ENCODE measurements at places on chromosomes 5 and 9. TPM values are rescaled to one million over a fixed set of nuclear protein-coding genes. Genes with fewer than 3 reads are reported as not detected.

GRCh38 chr9:36118201-36118600 is 18.3 kb upstream of the GLIPR2 start:
- peaks cover 22% of the 10 kb centered on the region for H3K36me3 ChIP-seq
- no peaks in the 10 kb centered on the region for H3K4me1 ChIP-seq
- H3K27me3 ChIP-seq, result no peaks in the 10 kb centered on the region
- no peak overlapping the region for H3K27ac ChIP-seq
- no peak for DNase-seq
- H3K4me3 ChIP-seq, result no peak overlapping the region

- peak overlapping the region; percentile 95 for H3K4me3 ChIP-seq
- H3K36me3 ChIP-seq, result no peaks in the 10 kb centered on the region
- peak overlapping the region; percentile 98 for H3K27ac ChIP-seq
- DNase-seq, result no peak
- H3K4me1 ChIP-seq, result no peaks in the 10 kb centered on the region
These were observed 963 bp upstream of the CAST start for GRCh38 chr5:96660971-96661854.

GRCh38 chr9:98380065-98380681 is 124.7 kb upstream of the TBC1D2 start:
- no peaks in the 10 kb centered on the region for H3K36me3 ChIP-seq
- no peak overlapping the region for H3K27ac ChIP-seq
- no peaks in the 10 kb centered on the region for H3K27me3 ChIP-seq
- DNase-seq, result no peak
- H3K4me3 ChIP-seq, result no peak overlapping the region

Gene C9orf50
- not detected for total RNA-seq

Gene MELK
- 0.59 TPM for total RNA-seq

Gene CD72
- total RNA-seq, result 1.3 TPM

Gene IFNA13
- not detected for total RNA-seq

Gene SPATA24
- total RNA-seq, result 29.7 TPM

Gene EFNA5
- 17.0 TPM for total RNA-seq

Measured in right atrium auricular region (tissue), 2 donors.